ENCODE measurements at places on chromosomes 2 and 18.

DNA sequence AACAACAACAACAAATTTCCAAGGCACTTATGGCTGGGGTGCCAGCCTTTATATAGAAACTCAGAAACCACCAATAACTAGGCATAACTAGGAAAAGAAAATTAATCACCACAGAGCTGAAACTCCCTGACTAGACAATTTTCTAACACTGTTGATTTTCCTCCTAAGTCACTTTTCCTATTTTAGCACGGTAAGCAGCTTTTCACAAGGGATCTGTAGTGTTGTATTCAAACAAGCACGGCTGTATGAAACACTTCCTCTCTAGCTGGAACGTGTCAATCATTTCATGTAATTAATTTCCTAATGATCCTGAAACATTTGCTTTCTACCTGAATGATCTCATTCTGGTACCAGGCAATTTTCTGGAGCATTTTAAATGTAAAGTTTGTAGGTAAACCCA lies 645.0 kb downstream of the IRS1 start:
- no peak for DNase-seq

DNA sequence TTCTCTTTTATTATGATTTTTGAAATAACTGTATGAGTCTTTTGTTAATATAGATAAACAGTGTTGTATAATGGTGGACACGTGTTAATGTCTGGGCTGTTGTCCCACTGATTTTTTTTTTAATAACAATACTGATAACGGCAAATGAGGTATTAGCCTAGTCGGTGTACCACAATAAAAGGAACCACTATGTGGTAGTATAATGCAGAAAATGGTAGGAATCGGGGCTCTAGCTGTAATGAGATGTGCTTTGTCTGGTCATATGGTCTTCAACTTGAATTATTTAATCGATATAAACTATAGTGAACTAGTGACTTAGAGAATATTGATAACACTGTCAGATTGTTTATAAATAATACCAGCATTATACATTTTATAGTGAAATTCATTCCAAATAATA lies 517.9 kb upstream of the SPHKAP start:
- no peak for DNase-seq

DNA sequence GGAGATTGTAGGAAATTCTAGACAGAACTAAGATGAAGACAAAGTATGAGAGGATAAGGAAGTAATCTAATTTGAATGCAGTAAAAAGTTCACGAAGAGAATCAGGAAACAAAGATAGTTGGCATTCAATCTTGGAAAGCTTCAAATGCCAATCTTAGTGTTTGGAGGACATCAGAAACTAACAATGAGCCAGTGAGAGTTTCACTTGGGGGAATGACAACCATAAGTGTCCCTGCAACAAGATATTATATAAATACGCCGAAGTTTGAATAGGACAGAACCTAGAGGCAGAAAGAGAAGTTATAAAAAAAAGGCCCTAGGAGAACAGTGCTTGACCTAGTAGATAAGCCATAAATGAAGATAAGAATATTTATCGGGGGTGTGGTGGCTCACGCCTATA lies 11.1 kb downstream of the SNRPG start:
- no peak for DNase-seq

- no peak for DNase-seq
Observed at GRCh38 chr2:144128130-144128746, 391.7 kb downstream of the ZEB2 start.

DNA sequence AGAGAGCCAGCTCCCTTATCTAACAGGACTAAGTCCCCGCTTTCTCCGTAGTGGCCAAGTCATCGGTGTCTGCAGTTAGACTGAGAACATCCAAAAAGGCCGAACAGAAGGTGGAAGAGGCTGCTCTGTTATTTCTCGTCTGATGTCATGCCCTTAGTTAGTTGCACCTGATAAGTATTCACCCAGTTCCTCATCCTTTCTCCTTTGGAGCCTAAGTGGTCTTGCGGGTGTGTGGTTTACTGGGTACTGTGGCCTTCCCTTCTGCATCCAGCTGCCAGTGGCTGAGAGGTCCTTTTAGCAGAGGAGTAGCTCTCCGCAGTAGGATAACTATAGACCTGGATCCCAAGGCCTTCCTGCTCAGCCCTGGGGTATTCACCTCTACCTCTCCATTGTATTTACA lies 211.6 kb downstream of the BCL2 start:
- no peak for DNase-seq

DNA sequence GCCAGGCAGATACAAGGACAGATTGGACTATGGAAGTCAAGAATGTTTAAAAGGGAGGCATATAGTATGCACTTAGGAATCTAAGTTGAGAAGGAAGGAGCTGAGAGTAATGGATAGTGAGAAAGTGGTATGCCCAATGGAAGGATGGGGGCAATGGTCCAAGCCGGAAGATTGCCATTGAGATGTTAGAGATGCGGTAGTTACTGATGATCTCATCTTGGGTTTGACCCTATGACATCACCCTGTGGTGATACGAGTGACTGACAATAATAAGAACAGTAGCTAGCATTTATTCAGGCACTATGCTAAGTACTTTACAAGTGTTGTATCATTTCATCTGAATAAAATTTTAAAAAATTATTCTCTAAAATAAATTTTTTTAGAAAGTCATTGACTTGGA lies 38.5 kb upstream of the ACMSD start:
- DNase-seq: no peak

- DNase-seq: no peak
Observed at GRCh38 chr18:77316008-77316407, 66.4 kb downstream of the GALR1 start.

DNA sequence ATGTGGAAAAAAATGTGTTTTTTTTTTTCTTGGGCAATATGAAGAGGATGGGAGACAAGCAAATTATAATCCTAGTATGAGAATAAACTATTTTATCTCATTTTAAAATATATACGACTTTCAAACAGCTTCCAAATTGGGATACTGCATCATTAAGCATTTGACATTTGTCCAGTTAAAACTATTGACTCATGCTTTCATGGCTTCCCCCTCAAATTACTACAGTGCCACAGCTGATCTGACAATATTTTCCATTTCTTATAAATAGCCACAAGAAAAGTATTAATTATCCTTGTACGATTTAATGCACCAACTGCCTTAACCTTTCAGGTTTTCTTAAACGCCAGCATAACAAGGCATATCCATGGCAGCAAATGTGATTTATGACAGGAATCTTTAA lies 1134.8 kb upstream of the ZEB2 start:
- no peak for DNase-seq

DNA sequence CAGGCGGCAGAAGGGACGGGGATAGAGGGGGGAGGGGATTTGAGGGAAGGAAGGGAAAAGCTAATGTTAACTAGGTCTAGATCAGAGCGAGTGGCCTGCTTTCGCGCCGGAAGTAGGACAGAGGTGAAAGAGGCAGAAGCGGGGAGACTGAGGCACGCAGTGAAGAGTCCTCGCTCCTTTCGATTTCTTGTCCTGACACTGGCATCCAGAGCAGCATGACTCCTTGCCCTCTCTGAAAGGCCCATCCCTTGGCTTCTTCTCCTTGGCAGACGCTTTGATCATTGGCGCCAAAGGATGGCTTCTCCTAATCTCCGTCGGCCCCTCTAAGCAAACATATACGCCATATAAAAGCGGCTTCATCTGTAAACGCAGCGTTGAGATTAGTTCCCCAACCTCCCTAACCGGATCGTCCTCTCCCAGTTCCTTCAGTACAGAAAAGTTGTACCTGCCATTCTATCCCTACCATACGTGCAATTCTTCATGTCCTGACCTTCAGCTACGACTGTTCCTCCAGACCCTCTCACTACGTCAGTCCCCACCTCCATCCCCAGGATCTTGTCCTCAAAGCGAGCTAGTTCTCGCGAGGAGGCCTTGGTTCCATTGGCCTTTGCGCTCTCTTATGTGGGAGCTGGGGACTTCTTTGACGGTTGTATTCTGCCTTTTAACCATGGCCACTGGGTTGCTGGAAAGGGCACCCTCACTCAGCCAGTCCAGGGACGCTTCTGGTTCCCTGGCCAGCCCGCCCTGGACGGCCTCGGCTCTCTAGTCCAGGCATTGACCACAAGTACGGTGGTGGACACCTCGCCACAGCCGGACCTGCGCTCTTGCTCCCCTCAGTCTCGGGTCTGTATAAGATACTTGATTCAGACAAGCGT lies 857 bp upstream of the NEUROD1 start:
- DNase-seq: no peak

DNA sequence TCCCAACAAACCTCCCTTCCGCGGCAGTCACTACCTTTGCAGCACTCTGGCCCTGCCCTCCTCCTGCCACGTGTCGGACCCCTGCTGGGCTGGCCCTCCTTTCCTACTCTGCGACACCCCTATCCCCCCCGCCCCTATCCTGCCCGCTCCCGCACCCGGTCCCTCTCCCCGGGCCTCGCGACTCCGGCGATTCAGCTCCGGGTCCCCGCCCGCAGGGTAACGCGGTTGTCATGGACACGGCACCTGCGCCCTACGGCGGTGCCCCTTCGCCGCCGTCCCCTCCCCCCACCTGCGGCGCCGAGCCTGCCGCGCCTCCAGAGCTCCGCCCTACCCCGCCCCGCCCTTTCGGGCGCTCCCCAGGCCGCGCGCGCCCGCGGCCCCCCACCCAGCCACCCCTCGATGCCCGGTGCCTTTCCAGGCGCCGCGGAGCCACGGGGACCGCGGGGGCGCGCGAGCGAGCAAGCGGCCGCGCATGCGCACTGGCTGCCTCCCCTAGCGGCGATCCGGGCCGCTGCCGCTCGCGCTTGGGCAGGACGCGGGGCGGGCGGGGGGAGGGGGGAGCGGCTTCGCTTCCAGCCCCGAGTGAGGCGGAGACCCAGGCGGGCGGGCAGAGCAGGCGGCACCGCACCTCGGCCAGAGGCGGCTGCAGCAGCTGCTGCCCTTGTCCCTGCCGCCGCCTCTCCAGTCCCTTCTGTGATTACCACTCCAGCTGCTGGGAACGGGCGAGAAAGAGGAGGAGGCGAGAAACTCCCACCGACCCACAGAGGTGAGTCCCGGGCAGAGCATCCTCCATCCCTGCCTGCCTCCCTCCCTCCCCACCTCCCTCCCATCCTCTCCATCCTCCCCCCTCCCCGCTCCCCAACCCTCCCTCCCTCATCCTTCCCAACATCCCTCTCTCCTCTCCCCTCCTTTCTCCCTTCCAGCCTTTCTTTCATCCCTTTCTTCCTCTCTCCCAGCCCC lies at the start of gene CTNNA2:
TSS of gene CTNNA2 (plus strand) at position 610 of the 960 bp plus-strand sequence.
- no peak for DNase-seq

DNA sequence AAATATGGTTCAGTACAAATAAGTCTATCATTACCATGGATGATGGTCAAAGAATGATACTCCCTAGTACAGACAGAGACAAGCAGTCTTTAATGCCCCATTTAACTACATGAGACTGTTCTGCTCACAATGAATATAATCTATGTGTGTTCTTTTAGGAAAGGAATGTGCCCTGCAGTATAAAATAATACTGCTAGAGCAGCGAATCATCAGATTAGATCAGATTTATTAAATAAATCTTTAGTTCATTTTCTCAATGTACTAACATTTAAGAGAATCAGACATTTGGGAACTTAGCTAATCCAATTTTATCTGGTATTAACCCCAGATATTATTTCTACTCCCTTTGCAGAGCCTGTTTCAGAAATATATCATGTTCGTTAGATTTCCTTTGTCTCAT lies 272.0 kb upstream of the GCFC2 start:
- DNase-seq: no peak

DNA sequence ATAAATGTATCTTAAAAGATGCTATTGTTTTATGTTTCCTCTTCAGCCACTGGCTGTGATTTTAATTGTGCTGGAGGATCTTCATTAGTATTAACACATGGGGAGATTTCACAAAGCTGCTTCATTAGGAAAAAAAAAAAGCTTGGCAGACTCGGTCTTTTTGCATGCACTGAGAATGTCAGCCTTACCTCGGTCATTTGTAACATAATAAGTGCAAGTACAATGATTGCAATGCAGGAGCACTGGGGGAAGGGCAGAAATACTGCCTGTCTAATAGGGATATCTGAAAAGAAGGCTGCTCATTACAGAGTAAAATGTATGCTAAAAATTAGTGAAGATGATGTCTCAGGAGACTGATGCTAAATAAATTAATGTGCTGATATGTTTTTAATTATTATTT lies 1.3 kb upstream of the BAZ2B start:
- no peak for DNase-seq

DNA sequence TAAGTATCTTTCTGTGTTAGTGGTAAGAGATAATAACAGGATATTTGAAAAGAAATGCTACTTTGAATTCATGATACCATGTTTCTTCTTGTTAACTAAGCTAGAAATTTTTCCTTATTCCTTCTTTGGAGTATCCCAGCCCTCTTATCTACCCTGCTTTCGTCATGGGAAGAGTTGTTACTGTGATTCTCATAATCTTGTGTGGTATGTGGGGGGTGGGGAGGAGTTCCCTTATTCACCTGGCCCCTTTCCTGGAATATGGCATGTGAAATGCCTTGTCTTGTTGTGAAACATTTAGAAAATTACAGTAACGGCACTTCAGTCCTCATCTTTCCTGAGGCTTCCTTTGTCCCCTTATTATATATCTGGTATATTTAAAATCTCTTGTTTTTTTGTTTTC lies 129.9 kb downstream of the NCOA1 start:
- DNase-seq: no peak

DNA sequence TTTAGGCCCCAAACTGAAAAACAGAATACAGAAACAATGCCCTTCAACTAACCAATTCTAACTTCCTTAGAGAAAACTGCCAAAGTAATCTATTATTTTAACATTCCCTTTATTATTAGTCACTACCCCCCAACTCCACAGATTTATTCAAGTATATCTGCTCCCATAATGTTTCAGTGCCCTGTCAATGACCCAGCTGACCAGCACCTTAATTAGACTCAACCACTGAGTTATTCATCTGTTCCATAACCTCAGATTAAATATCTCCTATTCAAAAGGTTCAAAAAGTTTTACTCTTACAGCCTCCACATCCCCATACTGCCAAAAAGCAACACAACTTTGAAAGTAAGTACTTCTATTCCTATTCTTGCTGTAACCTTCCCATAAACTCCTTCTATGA lies 202.4 kb downstream of the EXOC6B start:
- DNase-seq: no peak

DNA sequence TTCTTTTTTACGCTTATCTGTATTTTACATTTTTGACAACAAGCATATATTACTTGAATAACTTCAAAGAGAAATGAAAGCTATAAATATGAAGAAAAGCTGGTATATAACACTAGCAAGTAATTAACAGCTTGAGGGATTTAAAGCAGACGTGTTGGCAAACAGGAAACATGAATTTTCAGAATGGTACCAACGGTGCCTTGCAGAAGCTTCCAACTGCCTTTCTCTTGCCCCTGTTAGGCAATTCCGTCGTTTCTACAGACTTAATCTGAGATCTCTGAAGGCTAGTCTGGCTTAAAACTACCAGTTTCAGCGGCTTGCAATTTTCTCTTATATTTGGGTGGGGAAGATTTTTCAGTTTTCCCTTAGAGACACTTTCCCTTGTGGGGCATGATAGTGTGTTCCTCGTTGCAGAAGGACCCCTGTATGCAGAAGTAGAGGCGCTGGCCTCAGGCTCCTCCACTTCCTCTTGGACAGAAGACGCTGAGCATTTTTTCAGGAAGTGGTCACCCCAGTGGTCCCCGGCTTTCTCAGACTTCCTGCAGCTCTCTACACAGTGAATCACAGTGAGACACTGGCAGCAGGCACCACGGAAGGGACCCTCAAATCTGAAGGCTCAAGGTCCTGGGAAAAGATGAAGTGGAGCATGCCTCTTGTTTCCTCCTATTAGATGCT lies 56.2 kb upstream of the SLC16A14 start:
- no peak for DNase-seq

- no peak for DNase-seq
Observed at GRCh38 chr2:108407864-108408729, 30.3 kb downstream of the SULT1C4 start.

GRCh38 chr2:136376211-136376610 lies 258.3 kb upstream of the CXCR4 start:
- DNase-seq: no peak
